ENCODE measurements at places on chromosomes 2 and 18.

DNA sequence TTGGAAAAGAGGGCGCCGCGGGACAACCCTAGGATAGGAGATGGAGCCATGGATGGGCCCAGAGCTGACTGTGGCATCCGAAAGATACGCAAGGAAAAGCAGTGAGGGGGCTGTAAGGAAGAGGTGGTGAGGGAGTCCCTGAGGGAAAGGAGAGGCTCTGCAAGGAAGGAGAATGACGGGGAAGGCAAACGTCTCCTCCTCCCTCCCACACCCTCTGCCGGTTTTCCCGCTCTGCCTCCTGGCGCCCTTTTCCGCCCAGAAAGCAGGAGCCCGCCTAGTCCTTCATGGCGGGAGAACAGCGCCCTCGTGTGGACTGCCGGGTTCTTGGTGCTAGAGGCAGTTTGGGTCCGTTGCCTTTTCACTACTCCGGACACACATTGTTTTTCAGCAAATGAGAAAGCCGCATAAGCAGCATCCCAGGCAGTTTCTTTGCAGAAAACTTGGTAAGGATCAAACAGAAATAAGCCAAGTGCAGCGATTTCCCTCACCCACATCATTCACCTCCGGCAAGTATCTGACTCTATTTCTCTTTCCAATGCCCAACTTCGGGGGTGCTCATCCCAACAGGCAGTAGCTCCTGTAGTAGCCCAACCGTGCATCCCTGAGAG, 200.4 kb downstream of the INO80D start:
- peak; percentile 72 for DNase-seq

GRCh38 chr2:25035537-25036220, 6.2 kb upstream of the EFR3B start:
- no peak for DNase-seq

GRCh38 chr2:196041786-196042185, 26.9 kb downstream of the DNAH7 start:
- no peak for DNase-seq

GRCh38 chr2:67835266-67835665, 227.5 kb downstream of the C1D start:
- no peak for DNase-seq

GRCh38 chr2:55010149-55010591, 40.1 kb downstream of the RTN4 start:
- DNase-seq = peak; percentile 50

GRCh38 chr2:183222751-183223150, 98.5 kb downstream of the NUP35 start:
- peak; percentile 31 for DNase-seq

DNA sequence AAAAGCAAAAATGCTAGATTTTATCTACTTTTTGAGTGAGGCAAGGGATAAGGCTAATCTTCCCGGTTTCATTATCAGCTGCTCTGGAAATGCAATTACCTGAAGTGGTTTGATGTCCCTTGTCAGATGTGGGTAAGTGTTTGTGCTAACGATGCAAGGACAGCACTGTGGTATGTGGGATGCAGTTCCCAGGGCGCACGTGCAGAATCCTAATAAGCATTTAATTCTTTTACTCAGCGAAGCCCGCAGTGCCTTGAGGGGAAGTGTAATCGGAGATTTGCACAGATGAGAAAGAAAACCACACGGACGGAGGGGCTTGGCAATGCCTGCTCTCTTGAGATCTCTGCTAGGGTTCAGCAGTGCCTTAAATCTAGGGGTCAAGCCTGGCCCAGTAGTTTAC, 108.5 kb upstream of the LYPD6 start:
- DNase-seq = no peak
